Regular cardiac myocyte (primary cell): ENCODE measurements at places on chromosomes 13 and 19. TPM values are rescaled to one million over a fixed set of nuclear protein-coding genes. Genes with fewer than 3 reads are reported as not detected.

Gene ZNF726
- 2.0 and 6.5 TPM in 2 replicates for total RNA-seq

Gene RAVER1
- 4.2 and 11.3 TPM in 2 replicates for total RNA-seq

Gene KCNN1
- total RNA-seq: under 0.01 TPM in 1 of 2 replicates, not detected in the other

Gene VSTM2B
- total RNA-seq: 0.28 TPM in 1 of 2 replicates, not detected in the other

Gene SIGLEC12
- not detected in 2 replicates for total RNA-seq

Gene ZNF681
- total RNA-seq: 0.56 and 0.96 TPM in 2 replicates
